NCI-H1092 treated with DMSO at 0.1 percent for 48 hours (cell line): ENCODE measurements at places on chromosomes 5 and 9.

DNA sequence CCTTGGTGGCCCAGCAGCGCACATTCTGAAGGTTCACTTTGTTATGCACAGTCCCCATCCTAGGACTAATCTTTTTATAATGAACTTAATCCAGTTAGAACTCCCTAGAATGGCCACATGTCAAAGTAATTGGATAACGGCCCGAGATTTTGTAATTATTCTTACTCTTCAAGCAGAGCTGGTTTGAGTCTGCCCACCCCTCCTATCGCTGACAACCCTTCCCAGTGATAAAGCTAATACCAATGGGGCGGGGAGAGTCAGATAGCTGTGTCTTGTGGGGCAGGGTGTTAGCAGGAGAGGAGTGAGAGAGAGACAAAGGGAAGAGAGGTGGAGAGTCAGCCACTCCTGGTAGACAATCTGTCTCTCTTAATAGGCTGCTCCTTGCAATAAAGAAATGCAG, 356.9 kb downstream of the SLIT3 start:
- no peak for DNase-seq

- DNase-seq = no peak
Observed at GRCh38 chr5:179914032-179914755, 6.5 kb upstream of the TBC1D9B start.

DNA sequence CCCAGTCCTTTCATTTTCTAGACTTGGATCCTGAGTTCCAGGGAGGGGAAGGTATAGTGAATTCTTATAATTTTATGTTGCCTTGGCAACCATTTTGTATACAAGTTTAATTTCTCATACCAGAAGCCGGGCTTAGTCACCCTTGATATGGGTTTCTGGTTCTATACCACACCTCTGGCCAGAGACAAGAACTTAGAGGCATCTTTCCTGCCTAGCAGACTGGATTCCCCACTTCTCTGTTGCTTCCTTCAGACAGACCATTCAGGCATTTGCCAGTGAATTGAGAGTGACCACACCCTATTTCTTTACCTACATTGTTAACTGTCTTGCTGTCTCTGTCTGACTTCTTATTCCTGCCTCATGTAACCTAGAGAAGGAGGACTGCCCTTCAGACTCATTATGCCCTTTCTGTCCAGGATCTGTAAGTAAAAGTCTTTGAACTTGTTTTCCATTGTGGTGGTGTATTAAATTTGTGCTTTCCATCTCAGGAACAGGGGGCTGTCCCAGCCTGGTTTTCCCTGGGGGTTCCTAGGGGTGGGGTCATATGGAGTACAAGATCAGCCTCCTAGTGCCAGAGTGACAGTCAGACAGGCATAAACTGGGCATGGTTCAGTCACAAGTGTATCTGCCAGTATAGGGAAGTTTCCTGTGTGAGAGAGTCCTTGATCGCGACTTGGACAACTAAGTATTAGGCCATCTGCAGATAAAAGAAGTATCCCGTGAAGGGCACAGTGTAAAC, 27.4 kb downstream of the TNFSF8 start:
- no peak for DNase-seq

- no peak for DNase-seq
Observed at GRCh38 chr5:92320446-92320845, 937.3 kb upstream of the ARRDC3 start.

- DNase-seq = no peak
Observed at GRCh38 chr5:139381837-139382761, 998 bp downstream of the SLC23A1 start.

GRCh38 chr9:77978086-77978781, 53.4 kb downstream of the GNAQ start:
- DNase-seq = no peak

DNA sequence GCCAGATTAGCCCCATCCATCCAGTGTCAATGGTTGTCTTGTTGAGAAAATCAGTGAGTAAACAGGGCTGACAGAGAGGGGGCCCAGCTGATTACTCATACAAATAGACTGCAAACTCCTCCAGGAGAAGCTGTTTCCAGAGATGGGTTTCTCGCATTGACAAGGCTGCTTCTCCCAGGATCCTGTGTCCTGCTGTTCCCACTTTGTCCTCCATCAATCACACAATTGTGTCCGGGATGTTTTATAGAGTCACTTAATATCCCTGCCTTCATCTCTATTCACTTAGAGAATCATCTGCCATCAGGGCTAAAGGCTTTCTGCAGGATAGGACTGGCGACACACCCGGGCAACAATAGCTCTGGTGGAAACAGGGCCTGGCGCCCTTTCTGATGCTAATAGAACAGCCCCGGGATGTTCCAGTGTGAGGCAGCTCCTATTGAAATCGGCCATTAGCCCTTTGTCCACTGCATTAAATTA, 71.7 kb upstream of the TBCA start:
- DNase-seq = no peak

- DNase-seq = no peak
Observed at GRCh38 chr5:39857041-39857440, 432.3 kb upstream of the DAB2 start.

DNA sequence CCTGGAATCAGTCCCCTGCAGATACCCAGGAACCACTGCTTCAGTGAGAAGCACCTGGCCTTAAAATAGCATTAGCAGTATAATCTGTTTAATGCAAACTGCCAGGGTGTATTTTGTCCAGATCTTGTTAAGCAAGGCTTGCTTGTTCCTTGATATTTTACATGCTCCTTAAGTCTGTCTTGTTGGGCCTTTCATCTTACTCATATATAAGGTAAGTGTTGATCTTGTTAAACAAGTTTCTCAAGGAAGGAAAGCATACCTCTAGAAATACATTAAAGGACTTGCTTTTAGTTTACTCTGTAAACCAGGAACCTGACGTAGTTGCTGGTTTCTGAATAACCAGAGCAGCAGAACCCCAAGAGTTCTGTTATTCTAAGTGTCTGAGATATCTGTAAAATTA, 13.7 kb downstream of the HSPA4 start:
- no peak for DNase-seq

GRCh38 chr9:72598639-72599038, 77.2 kb downstream of the TMC1 start:
- DNase-seq = no peak

GRCh38 chr5:138369706-138370105, 17.2 kb downstream of the KDM3B start:
- no peak for DNase-seq

- peak; percentile 81 for DNase-seq
Observed at GRCh38 chr5:78504704-78505677, 143.6 kb downstream of the LHFPL2 start.

GRCh38 chr5:37938076-37938852, 98.4 kb upstream of the GDNF start:
- no peak for DNase-seq

GRCh38 chr5:76787237-76787636, 31.6 kb upstream of the F2RL1 start:
- DNase-seq = no peak

DNA sequence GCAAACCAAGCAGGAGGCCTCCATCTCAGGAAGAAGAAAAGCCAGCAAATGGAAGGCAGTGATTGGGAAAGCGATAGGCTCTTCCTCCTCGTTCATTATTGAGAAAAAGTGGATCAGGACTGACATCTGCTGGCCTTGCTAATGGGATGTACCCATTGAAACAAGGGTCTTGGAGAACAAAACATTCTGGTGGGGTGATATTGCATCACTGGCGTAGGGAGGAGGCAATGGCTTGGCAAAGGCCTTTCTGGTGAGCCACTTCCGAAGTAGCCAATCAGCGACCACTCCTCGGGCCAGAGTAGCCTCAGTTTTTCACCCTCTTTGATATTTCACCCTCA, 86.7 kb upstream of the NFIB start:
- peak; percentile 80 for DNase-seq

DNA sequence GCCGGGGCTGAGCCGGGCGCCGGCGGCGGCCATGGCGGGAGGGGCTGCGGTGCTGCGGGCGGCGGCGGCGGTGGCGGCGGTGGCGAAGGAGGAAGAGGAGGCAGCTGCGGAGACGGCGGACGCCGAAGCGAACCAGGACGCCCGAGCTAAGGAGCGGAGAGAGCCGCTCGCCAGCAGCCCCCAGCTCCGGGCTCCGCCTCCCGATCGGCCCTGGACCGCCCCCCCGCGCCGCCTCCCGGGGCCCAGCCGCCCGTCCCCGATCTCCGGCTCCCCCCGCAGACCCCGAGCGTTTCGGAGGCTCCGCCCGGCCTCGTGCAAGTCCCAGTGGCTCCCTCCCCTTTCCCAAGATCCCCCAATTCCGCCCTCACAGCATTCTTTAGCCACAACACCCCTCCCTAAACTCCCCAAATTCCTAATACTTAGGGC, at the start of gene ASTN2:
Gene ASTN2, minus strand, starts transcription at position 152 of the 426 bp plus-strand sequence. Its CDS starts 119 bp downstream, at position 33.
- DNase-seq = no peak

GRCh38 chr5:173659423-173659822, 43.0 kb upstream of the BOD1 start:
- no peak for DNase-seq

- no peak for DNase-seq
Observed at GRCh38 chr9:76796296-76796695, 32.1 kb downstream of the PCA3 start.

DNA sequence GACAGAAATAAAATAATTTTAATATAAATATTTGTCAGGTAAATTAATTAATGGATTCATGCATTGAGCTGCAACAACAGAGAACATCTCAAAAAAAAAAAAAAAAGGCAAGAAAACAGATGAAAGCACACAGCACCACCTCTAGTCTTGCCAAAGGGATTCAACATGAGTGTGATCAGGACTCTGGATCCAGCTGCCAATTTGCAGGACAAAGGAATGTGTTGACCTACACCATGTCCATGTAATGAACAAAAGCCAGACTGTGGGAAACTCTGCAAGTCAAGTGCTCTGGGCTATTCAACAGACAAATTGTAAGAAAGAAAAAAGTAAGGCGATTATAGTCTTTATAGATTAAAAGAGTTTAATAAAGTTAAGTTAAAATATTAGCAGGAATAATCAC, 769.3 kb downstream of the TLR4 start:
- DNase-seq = no peak

DNA sequence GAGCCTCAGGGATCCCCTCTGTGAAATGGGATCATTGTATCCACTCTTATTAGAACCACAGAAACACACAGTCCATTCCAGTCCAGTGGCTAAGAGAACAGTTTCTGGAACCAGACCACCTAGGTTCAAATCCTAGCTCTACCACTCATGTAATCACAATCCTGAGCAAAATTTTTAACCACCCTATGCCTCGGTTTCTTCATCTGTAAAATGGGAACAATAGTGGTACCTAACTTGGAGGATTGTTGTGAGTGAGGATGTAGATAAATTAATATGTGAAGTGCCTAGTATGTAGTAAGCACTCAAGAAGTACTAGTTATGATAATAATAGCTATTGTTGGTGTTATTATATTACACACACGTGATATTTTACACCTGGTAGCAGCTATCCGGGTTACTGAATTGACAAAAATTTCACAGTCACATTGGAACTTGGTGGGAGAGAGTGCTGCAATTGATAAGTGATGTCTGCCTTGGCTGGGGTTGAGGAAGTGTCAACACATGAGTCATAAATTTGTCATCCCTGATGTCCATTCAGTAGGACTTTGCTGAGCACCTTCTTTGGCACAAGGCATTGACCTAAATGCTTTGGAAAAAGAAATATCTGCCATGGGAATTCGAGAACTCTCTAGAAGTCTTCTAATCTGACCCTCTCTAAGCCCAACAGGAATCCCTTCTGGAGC, 68.4 kb downstream of the COL27A1 start:
- DNase-seq = no peak

DNA sequence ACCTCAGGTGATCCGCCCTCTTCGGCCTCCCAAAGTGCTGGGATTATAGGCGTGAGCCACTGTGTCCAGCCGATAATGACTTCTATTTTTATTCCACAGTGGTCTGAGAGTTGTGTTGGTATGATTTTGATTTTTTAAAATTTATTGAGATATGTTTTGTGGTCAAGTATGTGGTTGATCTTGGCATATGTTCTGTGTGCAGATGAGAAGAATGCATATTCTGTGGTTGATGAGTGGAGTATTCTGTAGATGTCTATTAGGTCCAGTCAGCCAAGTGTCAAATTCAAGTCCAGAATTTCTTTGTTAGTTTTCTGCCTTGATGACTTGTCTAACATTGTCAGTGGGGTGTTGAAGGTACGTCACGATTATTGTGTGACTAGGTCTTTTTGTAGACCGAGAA, 338.2 kb upstream of the TARS1 start:
- DNase-seq = no peak

DNA sequence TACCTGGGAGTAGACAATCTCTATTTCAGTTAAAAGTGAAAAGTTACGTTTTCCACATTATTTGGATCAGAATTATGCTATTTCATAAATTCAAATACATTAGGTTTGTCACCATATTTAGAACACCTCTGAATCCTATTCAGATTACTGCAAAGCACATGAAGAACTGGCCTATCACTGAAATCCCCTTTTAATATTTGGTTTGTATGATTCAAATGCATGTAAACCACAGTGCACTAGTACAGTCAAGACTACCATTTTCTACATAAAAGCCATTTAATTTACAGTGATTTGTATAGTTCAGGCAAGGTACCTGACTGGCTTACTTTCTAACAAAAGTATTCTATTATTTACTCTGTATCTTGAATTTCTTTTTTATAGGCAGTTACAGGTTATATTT, 212.5 kb downstream of the MEF2C start:
- DNase-seq = no peak

DNA sequence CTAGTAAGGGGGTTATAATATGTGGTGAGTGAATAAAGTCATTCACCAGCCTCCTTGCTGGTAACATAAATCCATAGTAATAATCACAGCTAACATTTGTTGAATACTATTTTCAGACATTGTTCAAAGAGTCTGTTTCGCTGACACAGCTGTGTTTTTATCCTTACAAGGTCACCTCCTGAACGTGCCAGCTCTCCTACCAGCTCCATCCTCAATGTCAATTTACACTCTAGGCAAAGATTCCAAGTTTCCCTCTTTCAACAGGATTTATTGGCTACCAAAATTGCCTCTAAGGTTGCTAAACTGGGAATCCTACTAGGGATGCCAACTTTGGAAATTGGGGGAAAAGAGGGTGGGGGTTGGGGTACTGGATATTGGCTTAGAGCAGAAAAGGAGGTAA, 30.7 kb upstream of the SMC5 start:
- peak; percentile 45 for DNase-seq

DNA sequence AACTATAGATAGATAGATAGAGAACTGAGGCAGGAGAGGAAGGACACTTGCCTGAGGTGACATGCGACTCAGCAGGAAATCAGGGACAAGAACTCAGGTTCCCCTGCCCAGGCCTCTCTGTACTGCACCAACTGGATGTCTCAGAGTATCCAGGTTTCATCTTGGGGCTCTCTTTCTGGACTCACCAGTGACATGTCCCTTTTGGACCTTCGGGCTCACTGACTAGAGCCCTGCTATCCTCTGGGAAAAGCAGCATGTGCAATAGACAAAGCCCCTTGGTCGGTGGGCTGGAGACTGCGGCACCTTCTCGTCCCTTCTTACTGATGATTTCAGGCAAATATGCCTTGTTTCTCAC, 104.5 kb downstream of the RGS3 start:
- no peak for DNase-seq

- no peak for DNase-seq
Observed at GRCh38 chr5:74244406-74244805, 396.1 kb downstream of the ENC1 start.

DNA sequence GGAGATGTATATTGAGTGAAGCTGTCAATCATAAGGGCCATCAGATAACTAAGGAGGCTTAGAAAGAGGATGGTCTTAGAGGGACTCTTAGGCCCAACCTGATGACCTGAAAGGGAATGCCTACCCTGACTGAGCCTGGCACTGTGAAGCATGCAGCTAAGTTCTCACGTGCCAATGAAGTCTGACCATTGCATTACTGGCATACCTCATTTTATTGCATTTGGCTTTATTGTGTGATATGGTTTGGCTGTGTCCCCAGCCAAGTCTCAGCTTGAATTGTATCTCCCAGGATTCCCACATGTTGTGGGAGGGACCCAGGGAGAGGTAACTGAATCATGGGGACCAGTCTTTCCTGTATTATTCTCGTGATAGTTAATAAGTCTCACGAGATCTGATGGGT, 421.6 kb upstream of the SGCD start:
- no peak for DNase-seq
